ENCODE measurements at places on chromosomes 2 and 18.

GRCh38 chr18:58321986-58322385 lies 278.0 kb downstream of the NEDD4L start:
- DNase-seq, result peak; percentile 65

GRCh38 chr2:171056307-171056706 lies 104.4 kb downstream of the TLK1 start:
- DNase-seq, result no peak

- DNase-seq, result no peak
Measured at GRCh38 chr2:229180658-229181057, 90.4 kb downstream of the PID1 start.

DNA sequence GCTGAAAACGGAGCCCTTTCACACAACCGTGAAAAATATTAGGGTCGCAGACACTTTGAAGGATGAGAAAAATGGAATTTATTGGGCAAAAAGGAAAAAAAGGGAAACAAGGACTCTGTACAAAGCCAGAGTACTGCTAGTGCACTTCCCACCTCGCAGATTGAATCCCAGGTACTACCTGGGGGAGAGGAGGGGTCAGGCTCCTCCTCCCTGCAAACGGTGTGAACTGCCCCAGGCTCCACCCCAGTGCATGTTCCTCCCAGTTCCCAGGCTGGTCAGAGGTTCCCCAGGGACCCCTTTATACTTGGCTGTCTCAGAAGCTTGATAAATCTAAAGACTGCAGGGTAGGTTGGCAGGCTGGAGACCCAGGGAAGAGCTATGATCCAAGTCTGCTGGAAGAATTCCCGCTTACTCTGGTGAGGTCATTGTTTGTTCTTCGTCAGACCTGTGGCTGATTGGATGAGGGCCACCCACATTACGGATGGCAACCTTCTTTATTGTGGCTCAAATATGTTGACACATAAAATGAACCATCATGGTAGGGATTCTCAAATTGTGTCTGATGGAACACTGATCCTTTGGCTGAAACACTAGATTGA lies 290.4 kb upstream of the POU3F3 start:
- no peak for DNase-seq

DNA sequence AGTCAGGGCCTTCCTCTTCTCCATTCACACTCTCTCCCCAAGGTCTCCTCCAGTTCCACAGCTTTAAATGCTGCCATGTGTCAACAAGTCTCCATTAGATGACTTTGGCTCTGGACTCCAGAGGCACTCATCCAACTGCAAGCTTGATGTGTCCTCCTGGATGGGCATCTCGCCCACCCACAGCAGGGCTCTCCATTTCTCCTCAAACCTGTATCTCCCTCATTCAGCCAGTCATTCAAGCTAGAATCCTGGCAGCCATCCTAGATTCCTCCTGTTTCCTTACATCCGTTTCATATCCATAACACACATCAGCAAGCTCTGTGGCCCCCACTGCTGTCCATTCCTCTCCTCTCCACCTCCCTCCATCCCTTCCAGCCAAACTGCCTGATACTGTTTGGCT lies 88.4 kb upstream of the AFF3 start:
- no peak for DNase-seq

DNA sequence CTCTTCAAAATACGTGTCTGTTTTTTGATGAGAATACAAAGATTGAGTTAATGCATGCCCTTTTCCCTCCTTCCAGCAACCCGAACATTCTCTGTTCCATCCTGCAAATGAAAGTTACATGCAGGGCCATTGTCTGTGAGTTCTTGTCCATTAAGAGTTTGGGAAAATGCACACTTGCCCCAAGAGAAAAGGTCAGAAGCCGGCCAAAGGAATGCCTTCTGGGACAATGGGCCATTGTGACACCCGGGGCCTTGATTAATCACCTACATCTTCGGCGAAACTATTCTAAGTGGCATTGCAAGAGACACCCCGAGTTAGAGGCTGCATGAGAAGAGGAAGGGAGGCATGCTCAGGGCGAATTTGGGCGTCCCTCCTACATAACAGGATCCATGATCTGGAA lies 73.7 kb upstream of the COPS8 start:
- DNase-seq, result no peak

- DNase-seq, result no peak
Measured at GRCh38 chr2:86139981-86140380, 33.9 kb downstream of the PTCD3 start.

DNA sequence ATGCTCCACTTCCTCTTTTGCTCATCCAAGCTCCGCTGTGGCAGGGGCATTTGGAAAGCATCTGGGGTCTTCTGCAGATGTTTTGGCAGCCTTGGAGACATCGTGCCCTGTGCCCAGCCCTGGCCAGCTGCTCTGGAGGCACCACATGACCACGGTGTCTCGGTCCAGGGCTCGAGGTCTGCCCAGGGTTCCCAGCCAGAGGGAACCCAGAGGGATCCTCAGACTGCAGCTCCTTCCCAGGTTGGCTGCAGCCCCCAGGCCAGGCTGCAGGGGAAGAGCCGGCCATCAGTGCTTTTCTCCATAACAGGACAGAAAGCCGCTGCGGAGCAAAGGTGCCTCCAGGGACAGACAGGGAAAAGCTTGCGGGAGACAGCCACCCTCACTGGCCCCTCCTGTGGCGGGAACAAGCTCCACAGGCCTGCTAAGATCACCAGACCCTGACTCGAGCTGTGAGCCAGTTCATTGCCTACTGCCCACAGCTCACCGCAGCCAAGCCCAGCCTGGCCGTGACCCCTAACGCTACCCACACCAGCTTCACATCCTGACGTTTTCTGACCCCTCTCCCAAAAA lies 74.7 kb downstream of the SMAD7 start:
- no peak for DNase-seq

DNA sequence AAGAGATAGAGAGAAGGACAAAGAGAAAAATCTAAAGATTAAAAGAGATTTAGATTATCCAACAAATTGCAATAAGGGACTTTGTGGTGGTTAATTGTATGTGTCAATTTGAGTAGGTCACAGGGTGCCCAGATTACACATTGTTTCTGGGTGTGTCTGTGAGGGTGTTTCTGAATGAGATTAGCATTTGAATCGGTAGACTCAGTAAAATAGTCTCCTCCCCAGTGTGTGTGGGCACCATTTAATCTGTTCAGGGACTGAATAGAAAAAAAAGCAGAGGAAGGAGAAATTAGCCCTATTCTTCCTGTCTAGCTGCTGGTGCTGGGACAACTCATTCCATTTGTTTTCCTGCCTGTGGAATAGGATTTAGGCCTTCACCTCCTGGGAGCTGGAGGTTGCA lies 339.8 kb upstream of the EPHA4 start:
- DNase-seq, result no peak

GRCh38 chr2:230714136-230714480 lies 1.5 kb downstream of the CAB39 start:
- DNase-seq, result no peak

GRCh38 chr2:230910546-230911177 lies 14.4 kb downstream of the GPR55 start:
- no peak for DNase-seq

DNA sequence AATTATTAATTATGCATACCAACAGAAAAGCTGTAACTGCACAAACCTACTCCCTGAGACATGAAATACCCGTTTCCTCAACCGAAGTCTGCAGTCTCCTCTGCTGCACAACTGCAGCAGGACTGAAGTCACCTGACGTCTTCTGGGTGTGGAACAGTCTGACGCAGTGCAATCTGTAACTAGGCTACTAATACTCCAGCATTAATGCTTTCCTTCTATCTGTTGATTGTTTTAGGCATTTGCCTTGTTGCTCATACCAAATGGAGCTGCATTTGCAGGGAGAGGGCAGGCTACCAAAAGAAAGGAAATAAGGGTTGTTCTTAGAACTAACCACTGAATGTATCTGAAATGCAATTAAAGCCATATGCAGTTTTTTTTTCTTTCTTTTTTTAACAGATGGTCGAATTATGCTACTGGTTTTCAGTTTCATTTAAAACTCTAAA lies 40.1 kb downstream of the RTN4 start:
- peak; percentile 24 for DNase-seq

- no peak for DNase-seq
Measured at GRCh38 chr18:54135216-54135615, 89.3 kb downstream of the MBD2 start.

- no peak for DNase-seq
Measured at GRCh38 chr18:3395466-3395865, 54.5 kb upstream of the TGIF1 start.

- no peak for DNase-seq
Measured at GRCh38 chr2:159921752-159922404, 123.9 kb upstream of the CD302 start.

DNA sequence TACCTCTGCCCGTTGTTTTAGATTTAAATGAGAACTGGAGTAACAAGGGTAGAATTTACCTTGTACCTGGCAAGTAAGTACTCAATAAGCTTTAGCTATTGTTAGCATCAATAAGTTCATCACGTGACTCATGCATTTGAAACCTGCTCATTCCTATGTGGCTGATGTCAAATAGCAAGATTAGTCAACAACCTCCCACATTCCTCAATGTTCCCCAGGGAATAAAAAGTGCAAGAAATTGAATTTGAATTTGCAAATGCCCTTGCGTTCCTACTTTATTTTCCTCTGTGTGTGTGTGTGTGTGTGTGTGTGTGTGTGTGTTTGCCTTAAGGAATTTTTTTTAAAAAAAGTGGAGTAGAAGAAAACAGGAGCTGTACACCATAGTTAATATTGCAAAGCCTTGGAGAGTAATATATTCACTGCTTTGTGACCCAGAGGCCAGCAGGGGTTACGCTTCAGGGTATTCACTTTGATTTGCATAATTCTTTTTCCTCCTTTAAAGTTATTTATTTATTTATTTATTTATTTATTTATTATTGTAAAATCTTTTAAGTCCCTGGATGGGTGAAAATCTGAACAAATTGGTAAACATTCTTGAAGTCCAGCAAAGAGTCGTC lies 43.9 kb upstream of the DNAH7 start:
- peak; percentile 56 for DNase-seq

DNA sequence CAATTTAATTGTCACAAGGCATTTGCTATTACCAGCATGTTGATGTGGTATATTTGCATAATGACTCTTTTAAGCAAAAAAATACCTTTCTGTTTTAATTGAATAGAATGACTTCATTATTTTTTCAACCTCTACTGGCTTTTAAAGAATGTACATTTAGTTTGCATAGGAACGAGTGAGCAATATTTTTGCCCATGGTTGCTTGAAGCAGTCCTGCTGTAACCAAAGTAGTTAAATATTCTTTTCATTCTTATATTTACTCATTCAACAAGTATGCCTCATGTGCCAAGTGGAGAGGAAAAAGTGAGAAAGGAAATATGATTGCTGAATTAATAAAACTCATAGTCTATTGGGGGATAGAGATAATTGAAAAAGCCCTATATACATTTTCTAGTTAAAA lies 184.7 kb downstream of the DSEL start:
- DNase-seq, result no peak

DNA sequence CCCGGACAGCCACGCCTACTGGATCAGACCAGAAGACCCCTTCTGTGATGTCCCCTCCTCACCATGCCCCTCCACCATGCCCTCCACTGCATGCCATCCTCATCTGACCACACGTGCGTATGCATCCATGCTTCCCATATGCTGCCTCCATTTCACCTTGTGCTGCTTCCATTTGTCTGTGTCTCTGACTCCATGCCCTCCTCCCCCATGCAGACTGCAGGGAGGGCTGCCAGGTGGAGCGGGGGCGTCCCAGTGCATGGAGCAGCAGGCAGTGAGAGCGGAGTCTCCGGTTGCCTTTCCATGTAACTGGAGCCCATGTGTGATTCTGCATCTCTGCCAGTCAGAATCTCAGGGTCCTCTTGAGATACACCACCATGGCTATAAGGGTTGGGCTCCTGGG lies 52.6 kb downstream of the COA5 start:
- DNase-seq, result no peak

- no peak for DNase-seq
Measured at GRCh38 chr18:4455113-4455811, at the start of gene DLGAP1. DLGAP1 (minus strand) TSS chr18:4455307.

GRCh38 chr2:216681683-216682082 lies 13.7 kb downstream of the IGFBP5 start:
- DNase-seq, result no peak

DNA sequence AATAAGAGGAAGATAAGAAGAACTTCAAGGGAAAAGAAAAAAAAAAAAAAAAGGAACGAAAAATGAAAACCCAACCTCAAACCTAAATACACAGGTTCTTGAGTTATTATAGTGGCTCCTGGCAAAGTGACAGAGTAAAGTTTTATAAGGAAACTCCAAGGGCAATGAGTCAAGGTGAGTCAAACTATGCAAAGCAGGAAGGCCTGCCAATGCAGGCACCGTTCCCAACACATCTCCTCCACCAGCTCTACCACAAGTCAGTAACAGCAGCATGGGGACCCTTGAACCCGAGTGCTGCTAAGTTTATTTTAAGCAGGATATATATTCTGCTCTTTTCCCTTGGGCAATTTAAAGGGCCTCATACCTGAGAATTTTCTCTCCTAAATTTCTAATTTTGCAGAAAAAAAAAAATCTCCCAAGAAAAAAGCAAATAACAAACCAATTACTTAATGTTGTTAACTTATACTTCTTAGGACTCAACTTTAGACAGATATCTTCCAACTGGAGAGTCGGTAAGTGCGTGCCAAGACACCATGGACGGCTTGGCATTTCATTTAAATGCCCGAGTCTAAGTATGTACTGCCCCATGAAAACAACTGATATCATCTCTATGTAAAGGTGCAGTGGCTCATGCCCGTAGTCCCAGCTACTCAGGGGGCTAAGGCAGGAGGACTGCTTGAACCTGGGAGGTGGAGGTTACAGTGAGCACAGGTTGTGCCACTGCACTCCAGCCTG lies 75.7 kb upstream of the TFCP2L1 start:
- DNase-seq, result no peak

GRCh38 chr18:22175346-22175745 lies 6.0 kb downstream of the GATA6 start:
- no peak for DNase-seq

- no peak for DNase-seq
Measured at GRCh38 chr2:76193089-76193488, 482.4 kb upstream of the GCFC2 start.

- DNase-seq, result no peak
Measured at GRCh38 chr2:120318626-120319025, 27.3 kb upstream of the INHBB start.

- DNase-seq, result no peak
Measured at GRCh38 chr18:58511897-58512581, 116.9 kb downstream of the ALPK2 start.

- DNase-seq, result no peak
Measured at GRCh38 chr18:3851159-3851558, 401.2 kb downstream of the TGIF1 start.

DNA sequence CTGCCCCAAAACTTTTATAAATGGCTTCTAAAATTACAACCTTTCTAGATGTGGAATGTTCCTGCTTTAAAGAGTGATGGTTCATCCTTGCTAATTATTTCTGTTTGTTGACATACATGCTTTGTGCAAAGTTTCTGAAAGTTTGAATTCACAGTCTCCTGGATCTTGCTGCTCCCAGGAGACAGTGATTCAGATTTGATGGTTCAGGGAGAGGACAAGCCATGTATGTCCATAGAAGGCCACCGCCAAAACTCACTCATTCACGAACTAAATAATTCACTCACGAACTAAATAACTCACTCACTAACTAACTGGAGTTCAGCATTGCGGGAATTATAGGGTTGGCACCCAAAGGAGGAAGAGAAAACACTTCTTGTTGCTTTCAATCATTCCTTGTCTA lies 416.5 kb upstream of the ZEB2 start:
- DNase-seq, result no peak

- no peak for DNase-seq
Measured at GRCh38 chr2:39851251-39851650, 72.2 kb upstream of the THUMPD2 start.
